ENCODE measurements at places on chromosomes 4 and X.

DNA sequence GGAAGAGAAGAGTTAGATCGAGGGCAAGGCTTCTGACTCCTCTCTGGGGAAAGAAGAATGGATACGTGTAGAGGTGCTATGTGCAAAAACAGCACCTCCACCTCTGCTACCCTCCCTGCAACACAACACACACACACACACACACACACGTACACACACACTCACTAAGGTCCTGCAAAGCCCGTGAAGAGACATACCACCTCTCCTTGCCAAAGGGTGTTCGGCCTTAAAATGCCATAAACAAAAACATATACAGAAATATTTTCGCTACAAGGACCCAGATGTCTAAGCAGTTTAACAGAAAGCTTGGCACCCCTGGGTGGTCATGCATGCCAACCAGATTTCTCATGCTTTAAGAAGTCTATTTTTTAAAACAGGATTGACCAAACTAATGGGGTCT lies 1.5 kb downstream of the TIFA start:
- H3K4me1 ChIP-seq: peaks cover 45% of the 10 kb centered on the region
- H3K27ac ChIP-seq: peak overlapping the region; percentile 97

GRCh38 chrX:14865201-14865600 lies 7.7 kb downstream of the FANCB start:
- H3K4me1 ChIP-seq: no peaks in the 10 kb centered on the region
- no peak overlapping the region for H3K27ac ChIP-seq
- no peak for DNase-seq
- peaks cover 11% of the 10 kb centered on the region for H3K36me3 ChIP-seq

DNA sequence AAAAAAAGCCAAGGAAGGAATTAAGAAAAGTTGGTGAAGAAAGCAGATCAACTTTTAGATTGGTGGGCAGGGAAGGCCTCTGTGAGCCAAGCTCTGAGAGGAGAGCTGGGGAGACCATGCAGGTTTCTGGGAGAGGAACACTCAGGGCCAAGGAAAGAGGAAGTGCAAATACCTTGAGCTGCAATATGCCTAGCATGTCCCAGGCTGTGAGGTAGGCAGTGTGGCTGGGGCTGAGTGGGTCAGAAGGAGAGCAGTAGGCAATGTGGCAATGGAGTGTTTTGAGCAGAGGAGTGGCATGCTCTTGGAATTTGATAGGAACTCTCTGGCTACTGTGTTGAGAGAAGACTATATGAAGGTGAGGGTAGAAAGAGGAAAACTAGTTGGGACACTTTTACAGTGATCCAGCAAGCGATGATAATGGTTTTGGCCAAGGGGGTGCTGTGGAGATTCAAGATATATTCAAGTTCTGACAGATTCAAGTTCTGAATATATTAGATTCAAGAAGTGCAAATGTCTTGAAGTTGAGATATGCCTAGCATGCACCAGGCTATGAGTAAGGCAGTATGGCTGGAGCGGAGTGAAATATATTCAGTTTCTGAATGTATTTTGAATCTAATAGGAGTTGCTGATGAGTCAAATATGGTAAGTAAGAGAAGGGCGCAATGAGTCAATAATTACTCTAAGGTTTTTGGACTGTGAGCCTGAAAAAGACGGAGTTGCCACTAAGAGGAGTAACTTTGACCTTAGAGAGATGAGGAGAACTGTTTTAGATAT lies 172.5 kb downstream of the CAMK2D start:
- H3K27ac ChIP-seq: peak overlapping the region; percentile 1
- peaks cover 75% of the 10 kb centered on the region for H3K4me1 ChIP-seq

DNA sequence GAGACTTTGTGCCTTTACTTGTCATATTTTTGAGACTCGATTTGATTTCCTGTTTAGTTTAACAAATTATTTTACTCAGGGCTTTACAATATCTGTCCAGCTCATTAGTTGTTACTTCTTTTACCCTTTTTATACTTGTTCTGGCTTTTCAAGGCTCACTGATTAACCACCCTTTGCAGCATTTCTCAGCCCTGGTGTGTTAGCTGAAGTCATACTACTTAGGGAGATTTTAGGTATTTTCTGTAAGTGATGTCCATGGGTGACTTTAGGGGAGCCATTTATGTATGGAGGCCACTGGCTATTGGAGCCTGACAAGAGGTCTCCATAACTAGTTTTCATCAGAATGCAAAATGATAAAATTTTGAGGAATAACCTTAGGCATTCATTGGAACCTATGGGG lies 147.2 kb downstream of the RPA4 start:
- H3K27me3 ChIP-seq: no peaks in the 10 kb centered on the region
- H3K4me1 ChIP-seq: no peaks in the 10 kb centered on the region
- no peak overlapping the region for H3K27ac ChIP-seq
- H3K4me3 ChIP-seq: no peak overlapping the region
- H3K36me3 ChIP-seq: no peaks in the 10 kb centered on the region

DNA sequence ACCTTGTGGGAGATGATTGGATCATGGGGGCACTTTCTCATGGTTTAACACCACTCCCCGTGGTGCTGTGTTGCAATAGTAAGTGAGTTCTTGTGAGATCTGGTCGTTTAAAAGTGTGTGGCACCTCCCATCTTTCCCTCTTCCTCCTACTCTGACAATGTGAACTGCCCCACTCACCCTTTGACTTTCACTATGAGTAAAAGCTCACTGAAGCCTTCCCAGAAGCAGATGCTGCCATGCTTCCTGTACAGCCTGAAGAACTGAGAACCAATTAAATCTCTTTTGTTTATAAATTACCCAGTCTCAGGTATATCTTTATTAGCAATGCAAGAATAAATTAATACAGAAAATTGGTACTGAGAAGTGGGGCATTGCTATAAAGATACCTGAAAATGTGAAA lies 509.6 kb upstream of the CT83 start:
- no peaks in the 10 kb centered on the region for H3K27me3 ChIP-seq
- H3K4me3 ChIP-seq: no peak overlapping the region
- DNase-seq: no peak
- H3K27ac ChIP-seq: peak overlapping the region; percentile 0

GRCh38 chr4:28221536-28221935 lies 1360.9 kb downstream of the STIM2 start:
- no peaks in the 10 kb centered on the region for H3K4me1 ChIP-seq
- no peaks in the 10 kb centered on the region for H3K27me3 ChIP-seq
- no peak overlapping the region for H3K27ac ChIP-seq

- H3K4me3 ChIP-seq: no peak overlapping the region
- peaks cover 1% of the 10 kb centered on the region for H3K27me3 ChIP-seq
- H3K4me1 ChIP-seq: peaks cover 32% of the 10 kb centered on the region
- H3K27ac ChIP-seq: no peak overlapping the region
Observed at GRCh38 chrX:136207546-136207945, 43.7 kb downstream of the MAP7D3 start.

- DNase-seq: no peak
- H3K27me3 ChIP-seq: no peaks in the 10 kb centered on the region
- no peak overlapping the region for H3K4me3 ChIP-seq
Observed at GRCh38 chrX:47093248-47093647, 15.0 kb downstream of the RGN start.

DNA sequence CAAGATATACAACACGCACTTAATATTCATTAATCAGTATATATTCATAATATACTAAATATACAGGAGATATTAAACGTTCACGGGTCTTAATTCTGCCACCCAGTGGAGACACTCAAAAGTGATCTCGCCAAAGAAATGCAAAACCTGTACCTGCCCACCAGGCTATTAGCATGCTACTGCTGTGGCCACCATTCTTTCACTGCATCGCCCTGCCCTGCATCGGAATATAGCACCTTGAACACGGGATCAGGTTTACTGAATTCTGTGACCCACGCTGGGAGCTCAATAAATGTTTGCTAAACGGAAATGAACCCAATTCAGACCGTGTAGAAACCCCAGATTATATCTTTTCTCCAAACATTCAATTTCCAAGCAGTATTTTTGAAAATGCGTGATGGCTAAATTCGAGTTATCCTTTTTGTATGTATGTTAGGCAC lies 840 bp upstream of the CLCN3 start:
- no peaks in the 10 kb centered on the region for H3K27me3 ChIP-seq
- peaks cover 31% of the 10 kb centered on the region for H3K4me1 ChIP-seq
- H3K36me3 ChIP-seq: peaks cover 4% of the 10 kb centered on the region
- DNase-seq: peak; percentile 35
- peak overlapping the region; percentile 93 for H3K4me3 ChIP-seq

GRCh38 chrX:129655547-129656249 lies 942 bp upstream of the APLN start:
- H3K27me3 ChIP-seq: peaks cover 35% of the 10 kb centered on the region
- peak overlapping the region; percentile 81 for H3K4me3 ChIP-seq
- peaks cover 7% of the 10 kb centered on the region for H3K4me1 ChIP-seq
- no peak overlapping the region for H3K27ac ChIP-seq

DNA sequence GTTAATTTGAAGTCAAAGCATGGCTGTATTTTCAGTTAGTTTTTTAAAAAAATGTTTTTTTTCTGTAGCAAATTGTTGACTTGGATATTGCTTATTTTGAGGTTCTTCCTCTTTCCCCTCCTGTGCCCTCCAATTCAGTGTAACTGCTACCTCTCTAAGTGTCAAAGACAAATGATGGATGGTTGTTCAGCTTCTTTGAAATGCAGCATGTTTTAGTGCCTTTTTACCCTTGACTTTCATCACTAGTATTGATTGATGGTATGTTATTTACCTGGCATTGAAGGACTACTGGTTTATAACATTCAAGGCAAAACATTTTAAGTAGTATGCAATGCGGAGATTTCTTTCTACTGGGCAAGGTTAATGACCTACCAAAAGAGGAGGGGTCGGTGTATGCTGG lies 281.0 kb upstream of the FAT1 start:
- H3K27ac ChIP-seq: no peak overlapping the region
- no peaks in the 10 kb centered on the region for H3K4me1 ChIP-seq

- H3K27me3 ChIP-seq: no peaks in the 10 kb centered on the region
- no peak for DNase-seq
- peaks cover 3% of the 10 kb centered on the region for H3K4me1 ChIP-seq
- no peak overlapping the region for H3K4me3 ChIP-seq
- peaks cover 1% of the 10 kb centered on the region for H3K36me3 ChIP-seq
Observed at GRCh38 chrX:71504346-71504745, 28.6 kb upstream of the OGT start.

GRCh38 chrX:7139202-7140081 lies 8.1 kb upstream of the STS start:
- H3K4me1 ChIP-seq: peaks cover 16% of the 10 kb centered on the region
- no peak for DNase-seq
- H3K36me3 ChIP-seq: peaks cover 14% of the 10 kb centered on the region
- no peak overlapping the region for H3K4me3 ChIP-seq
- H3K27me3 ChIP-seq: no peaks in the 10 kb centered on the region
- H3K27ac ChIP-seq: no peak overlapping the region

DNA sequence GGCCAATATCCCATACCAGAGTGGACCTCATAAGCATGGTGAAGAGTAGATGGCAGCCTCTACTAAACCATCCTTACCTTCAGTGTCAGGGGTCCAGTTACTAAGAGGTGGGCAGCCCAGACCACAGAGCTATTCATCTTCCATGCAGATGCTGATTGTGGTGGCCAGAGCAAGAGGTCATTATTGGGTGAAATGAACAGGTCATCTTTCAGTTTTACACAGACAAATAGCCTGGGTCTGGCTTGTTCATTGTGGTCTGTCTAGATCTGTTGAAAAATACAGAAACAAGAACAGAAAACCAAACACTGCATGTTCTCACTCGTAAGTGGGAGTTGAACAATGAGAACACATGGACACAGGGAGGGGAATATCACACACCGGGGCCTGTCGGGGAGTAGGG lies 71.3 kb downstream of the PAK3 start:
- no peaks in the 10 kb centered on the region for H3K36me3 ChIP-seq
- no peak for DNase-seq
- no peak overlapping the region for H3K27ac ChIP-seq
- H3K27me3 ChIP-seq: no peaks in the 10 kb centered on the region

DNA sequence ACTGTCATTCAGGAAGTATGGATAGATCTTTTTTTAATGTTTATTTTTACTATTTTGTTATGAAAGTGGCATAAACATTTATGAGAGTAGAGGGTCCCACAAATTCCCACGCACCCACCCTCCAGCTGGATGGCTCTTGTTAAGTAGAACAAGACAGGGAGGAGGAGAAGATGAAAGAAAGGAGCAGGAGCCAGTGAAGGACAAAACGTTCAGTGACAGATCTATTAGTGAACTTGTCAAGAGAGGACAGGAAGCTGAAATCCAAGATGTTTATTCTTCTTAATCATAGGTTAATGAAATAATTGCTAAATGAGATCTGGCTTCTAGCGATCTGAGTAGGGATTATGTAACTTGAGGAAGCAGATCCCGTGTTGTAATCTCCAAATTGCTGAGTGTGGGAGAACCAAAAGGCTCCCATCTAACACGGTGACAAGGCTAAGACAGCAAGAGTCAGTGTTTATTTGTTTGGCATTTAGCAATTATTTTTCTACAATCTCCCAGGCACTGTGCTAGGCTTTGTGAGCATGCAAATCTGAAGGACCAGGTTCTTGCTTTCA lies 162.5 kb downstream of the SHROOM3 start:
- no peak for DNase-seq
- no peaks in the 10 kb centered on the region for H3K4me1 ChIP-seq
- no peaks in the 10 kb centered on the region for H3K27me3 ChIP-seq
- H3K4me3 ChIP-seq: no peak overlapping the region
- no peak overlapping the region for H3K27ac ChIP-seq

- H3K4me3 ChIP-seq: no peak overlapping the region
- H3K27ac ChIP-seq: no peak overlapping the region
- no peaks in the 10 kb centered on the region for H3K36me3 ChIP-seq
- DNase-seq: no peak
Observed at GRCh38 chr4:77431546-77431945, 174.1 kb upstream of the CXCL13 start.

GRCh38 chr4:122973465-122973864 lies 51.1 kb upstream of the NUDT6 start:
- peaks cover 39% of the 10 kb centered on the region for H3K36me3 ChIP-seq
- H3K4me3 ChIP-seq: no peak overlapping the region
- H3K4me1 ChIP-seq: no peaks in the 10 kb centered on the region
- H3K27ac ChIP-seq: no peak overlapping the region

GRCh38 chr4:173319696-173320095 lies 14.5 kb downstream of the HMGB2 start:
- no peak for DNase-seq
- H3K4me1 ChIP-seq: no peaks in the 10 kb centered on the region
- no peaks in the 10 kb centered on the region for H3K27me3 ChIP-seq

- no peak for DNase-seq
- H3K36me3 ChIP-seq: no peaks in the 10 kb centered on the region
- H3K27me3 ChIP-seq: peaks cover 13% of the 10 kb centered on the region
- H3K4me3 ChIP-seq: no peak overlapping the region
- no peak overlapping the region for H3K27ac ChIP-seq
Observed at GRCh38 chr4:153655928-153656327, 28.2 kb upstream of the TLR2 start.

- no peak for DNase-seq
- H3K27ac ChIP-seq: no peak overlapping the region
- no peaks in the 10 kb centered on the region for H3K36me3 ChIP-seq
- peaks cover 7% of the 10 kb centered on the region for H3K4me1 ChIP-seq
- H3K27me3 ChIP-seq: peaks cover 4% of the 10 kb centered on the region
- no peak overlapping the region for H3K4me3 ChIP-seq
Observed at GRCh38 chr4:112083587-112084347, 61.5 kb upstream of the FAM241A start.
